ENCODE measurements at places on chromosomes 1 and 21.

GRCh38 chr1:247857985-247858619 is 1.1 kb downstream of the TRIM58 start:
- DNase-seq = no peak

GRCh38 chr1:87951852-87952251 is 623.2 kb downstream of the LMO4 start:
- no peak for DNase-seq

GRCh38 chr1:159056069-159056698 is 20.4 kb downstream of the AIM2 start:
- no peak for DNase-seq

- no peak for DNase-seq
These were observed 2.3 kb upstream of the GPR161 start for GRCh38 chr1:168139070-168139469.

GRCh38 chr1:42192106-42192505 is 27.6 kb upstream of the GUCA2A start:
- no peak for DNase-seq

DNA sequence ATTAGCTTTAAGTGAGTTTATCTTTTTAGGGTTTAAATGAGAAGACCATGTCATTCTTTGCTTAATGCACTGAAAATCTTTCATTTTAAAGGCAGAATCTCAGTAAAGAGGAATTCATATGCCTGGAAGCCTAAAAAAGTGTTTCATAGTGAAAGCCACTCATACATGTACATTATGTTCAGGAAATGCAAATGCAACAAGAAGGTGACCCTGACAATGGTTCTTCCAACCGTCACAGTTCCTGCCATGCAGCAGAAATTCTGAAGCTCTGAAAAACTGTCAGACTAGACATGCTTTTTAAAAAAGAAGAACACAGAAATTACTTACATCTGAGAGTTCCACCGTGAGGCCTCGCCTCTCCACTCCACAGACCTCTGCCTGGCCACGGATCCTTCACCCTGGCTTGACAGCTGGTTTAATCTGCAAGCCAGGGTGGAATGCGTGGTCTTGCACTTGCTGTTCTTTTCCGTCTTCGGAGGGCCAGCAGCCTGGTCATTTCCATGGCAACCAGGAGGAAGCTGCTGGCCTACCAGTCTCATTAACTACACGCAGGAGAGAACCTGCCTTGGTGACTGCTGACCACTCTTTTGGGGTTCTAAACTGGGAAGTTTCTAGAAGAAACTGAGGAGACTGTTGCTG is 41.8 kb upstream of the PAXBP1 start:
- DNase-seq = no peak

DNA sequence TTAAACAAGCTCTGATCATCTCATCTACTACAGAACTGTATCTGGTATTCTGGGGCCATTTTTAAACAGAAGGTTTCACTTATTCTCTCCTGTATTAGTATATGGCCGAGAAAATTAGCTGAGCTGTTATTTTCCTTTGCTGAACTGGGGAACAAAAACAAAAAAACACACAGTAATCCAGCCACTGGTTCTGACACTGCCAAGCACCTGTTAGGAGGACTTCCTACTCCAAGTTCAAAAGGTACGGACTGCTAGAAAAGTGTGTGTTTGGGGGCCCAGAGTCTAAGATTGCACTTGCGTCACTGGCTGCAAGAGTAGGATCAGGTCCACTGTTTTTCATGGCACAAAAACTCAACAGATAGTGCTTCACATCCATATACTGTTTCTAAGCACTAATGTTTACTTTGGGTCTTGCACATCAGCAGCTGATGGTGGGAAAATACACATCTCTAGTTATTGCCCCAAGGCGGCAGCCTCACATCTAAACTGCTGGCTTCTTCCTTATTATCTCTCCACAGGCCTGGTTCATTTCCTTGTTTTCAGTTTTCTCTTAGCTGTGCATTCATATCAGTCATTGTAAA is 226.1 kb downstream of the FGGY start:
- DNase-seq = no peak

DNA sequence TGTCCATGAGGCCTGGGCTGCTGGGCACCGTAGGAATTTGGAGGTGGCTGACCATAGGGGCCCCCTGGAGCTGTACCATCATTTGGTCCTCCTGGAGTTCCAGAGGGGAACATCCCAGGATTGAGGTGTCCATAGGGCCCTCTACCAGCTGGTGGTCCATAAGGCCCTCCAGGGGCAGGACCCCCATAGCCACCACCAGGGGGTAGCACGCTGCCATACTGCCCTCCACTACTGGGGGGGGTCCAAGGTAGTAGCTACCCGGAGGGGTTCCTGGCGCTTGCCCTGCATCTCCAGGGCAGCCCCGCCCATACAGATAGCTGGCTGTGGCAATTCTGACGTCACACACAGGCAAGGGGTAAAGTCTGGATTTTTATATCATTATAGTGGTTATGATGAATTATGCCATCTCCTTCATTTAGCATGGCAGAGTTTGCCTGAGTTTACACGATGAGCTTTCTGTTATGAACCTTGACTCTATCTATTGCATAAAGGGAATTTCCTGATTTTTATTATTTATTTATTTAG is 13.2 kb downstream of the MDM4 start:
- DNase-seq = no peak

- DNase-seq = no peak
These were observed 754.6 kb downstream of the MRPL39 start for GRCh38 chr21:24852610-24853195.

GRCh38 chr1:203217668-203218067 is 11.8 kb downstream of the CHIT1 start:
- no peak for DNase-seq

DNA sequence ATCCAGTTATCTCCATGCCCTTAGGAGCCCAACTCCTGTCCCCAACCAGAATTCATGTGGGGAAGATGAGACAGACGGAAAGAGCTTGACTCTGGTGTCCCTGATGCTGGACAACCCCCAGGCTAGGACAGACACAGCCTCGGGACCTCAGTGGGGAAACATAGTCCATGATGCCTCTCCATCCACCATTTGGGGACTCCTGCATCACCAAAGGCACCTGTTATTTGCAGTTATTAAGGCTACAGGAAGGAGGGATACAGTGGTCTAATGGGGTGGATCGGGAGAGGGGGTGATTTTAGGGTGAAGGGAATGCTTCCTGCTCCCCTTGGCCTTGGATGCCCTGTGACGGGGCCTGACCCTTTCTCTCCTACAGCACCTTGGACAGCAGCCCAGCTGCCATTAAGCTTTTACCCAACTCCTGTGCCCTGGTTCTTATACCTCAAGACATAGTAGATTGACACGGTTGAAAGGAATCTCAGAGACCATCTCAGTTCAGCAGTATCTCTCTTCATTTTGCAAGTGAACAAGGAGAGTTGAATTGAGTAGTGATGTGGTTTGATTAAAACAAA is 111.6 kb downstream of the MATN1 start:
- DNase-seq = no peak

- no peak for DNase-seq
These were observed 84.2 kb downstream of the SH3GLB1 start for GRCh38 chr1:86788300-86789206.

GRCh38 chr1:107151295-107151694 is 10.5 kb downstream of the NTNG1 start:
- DNase-seq = no peak

- DNase-seq = no peak
These were observed 27.4 kb downstream of the SLC5A9 start for GRCh38 chr1:48249868-48250267.

DNA sequence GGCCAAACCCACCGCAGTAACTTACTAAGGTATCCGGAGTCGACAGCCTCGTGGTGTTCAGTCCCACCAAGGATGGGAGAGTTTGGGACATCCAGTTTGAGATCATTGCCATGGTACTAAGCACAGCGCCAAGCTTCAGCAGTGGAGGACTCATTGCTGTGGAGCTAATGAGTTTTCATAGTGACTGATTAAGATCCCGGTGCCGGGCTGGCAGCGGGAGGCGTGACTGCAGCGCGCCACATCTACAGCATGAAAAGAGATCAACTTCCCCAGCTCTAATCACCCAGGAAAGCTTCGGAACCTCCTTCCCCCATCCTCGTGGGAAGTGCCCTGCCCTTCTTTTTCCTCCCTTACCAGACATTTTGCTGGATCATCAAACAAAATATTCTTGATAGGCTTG is 149.9 kb downstream of the OLFM3 start:
- DNase-seq = no peak

DNA sequence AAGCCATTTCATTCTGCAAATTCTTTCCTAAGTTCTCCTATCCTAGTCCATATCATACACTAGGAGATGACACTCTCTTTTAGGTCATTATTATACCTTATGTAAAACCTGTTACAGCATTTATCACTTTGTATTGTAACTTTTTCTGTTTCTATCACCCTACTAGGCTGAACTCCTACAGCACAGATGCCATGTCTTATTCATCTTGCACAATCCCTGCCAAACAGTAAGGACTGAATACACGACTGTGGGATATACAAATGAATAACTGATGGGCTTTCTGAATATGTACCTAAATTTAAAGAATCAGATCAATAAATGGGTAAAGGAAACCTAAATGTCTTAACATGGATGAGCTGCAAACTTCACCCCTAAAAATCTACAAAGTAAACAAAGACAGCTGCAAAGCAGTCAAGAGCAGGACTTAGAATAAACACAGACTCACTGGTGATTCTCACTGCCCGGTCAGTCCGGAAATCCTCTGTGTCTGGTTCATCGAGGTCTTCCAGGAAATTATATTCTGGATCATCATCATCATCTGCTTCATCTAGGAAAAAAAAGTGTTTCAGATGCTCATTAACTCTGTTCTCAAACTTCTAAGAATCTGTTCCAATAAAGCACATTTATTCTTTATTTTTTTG is 62.3 kb downstream of the GON4L start:
- DNase-seq = no peak

DNA sequence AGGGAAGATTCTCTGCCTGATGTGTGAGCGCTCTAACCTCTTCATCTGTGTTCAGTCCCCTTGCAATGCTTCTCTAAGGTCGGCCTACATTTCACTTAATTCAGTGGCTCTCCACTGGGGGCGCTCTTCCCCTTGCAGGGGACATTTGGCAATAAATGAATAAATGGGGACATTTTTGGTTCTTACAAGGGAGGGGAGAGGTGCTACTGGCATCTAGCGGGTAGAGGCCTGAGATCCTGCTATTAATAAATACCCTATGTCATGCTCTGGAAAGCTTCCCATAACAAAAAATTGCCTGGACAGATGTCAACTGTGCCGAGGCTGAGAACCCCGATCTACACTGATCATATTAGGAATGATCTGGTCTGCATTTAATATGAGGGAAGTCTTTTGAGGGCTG is 25.9 kb upstream of the DNAJC11 start:
- peak; percentile 36 for DNase-seq

DNA sequence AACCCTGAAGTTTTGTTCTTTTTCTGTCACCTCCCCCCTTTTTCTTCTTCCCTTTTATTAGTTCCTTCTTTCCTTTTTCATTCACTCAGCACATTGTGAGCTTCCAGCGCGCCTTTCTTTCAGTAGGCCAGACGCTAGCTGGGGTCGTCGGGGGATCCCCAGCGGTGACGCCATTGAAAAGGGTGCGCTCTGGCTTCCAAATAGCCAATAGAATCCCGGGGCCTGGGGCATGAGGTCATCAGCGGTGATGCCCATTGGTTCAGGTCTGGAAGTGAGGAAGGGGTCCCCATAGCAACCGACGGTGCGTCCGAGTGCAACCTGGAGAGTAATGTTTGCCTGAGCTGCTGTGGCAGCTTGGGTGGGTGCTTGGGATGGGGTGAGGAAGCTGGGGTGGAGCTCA is 6.9 kb upstream of the EFNA3 start:
- DNase-seq = peak; percentile 23

- no peak for DNase-seq
These were observed 70.7 kb downstream of the PGM1 start for GRCh38 chr1:63663873-63664272.

- no peak for DNase-seq
These were observed 144.7 kb downstream of the CASZ1 start for GRCh38 chr1:10651793-10652192.

GRCh38 chr1:32900956-32901822 is at the start of gene TMEM54:
Gene TMEM54, minus strand, starts transcription at chr1:32901389. Its CDS starts 151 bp downstream, at chr1:32901238.
- DNase-seq = no peak

DNA sequence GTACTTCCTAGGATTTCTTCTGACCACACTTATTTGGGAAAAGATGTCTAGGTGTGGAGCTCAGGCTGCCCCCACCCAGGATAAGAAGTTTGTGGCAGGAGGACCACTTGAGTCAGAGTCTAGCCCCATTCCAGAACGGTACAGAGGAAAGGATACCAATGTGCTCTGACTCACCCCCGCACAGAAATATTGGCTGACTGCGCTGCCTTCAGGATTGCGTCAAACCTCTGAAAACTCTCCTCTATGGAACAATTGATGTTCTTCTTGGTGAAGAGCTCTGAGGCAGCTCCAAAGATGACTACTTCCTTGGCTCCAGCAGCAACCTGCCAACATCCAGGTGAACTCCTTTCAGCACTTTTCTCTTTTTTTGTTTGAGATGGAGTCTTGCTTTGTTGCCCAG is 11.2 kb downstream of the HMGCL start:
- DNase-seq = no peak
